ENCODE measurements at places on chromosomes 6 and 20.

DNA sequence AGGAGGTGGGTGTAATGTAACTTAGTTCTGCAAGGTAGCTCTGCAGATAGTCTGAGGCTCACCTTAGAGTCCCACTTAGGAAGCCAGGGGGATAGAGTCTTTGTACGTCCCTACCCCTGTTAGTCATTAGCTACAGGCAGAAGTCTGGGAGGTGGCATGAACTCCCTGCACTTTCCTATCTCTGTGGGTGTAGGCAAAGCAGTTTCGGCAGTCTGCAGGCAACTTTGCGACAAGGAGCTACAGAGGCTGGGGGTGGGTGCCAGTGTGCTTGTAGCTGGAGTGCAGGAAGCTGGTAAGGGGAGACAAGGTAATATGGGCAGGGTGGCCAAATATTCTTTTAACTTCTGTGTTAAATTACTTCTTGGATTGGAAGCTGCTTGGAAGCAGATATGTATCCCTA lies 45.7 kb downstream of the NKAIN2 start:
- DNase-seq, result no peak

DNA sequence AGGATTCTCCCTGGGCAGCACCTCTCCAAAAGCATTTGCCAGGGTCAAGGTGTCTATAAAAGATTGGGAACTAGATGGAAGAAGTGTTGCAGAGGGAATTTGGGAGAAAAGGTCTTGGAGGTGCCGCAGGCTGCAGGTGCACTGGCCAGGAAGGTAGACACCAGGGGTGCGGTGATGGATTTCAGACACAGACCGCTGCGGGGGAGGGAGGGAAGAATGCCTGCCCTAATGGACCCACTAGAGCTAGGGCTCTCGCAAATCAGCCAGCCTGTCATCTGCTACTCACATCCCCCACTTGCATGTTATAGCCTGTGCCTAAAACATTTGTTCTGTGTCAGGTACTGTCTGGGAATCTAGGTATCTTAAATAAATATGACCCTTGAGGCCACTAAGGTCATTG lies 193.6 kb upstream of the SLC24A3 start:
- no peak for DNase-seq

- no peak for DNase-seq
Observed at GRCh38 chr6:111894951-111895350, 21.7 kb upstream of the FYN start.

DNA sequence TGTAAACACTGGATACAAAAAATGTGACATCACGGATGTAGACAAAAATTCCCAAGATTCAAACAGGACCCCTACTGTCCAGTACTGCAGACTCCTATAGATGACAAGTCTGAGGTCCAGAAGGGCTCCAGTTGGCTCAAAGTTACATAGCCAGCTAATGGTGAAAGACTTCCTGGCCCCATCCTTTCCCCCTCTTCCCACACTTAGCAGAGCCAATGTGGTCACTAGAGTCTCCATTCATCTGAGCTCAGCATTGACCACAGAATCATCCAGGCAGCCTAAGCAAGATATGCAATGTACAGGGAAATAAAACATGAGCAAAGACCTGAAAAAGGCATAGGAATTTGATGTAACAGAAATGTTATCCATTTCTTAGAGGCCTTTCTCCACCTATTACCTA lies 180.5 kb downstream of the ADAT2 start:
- DNase-seq, result no peak

DNA sequence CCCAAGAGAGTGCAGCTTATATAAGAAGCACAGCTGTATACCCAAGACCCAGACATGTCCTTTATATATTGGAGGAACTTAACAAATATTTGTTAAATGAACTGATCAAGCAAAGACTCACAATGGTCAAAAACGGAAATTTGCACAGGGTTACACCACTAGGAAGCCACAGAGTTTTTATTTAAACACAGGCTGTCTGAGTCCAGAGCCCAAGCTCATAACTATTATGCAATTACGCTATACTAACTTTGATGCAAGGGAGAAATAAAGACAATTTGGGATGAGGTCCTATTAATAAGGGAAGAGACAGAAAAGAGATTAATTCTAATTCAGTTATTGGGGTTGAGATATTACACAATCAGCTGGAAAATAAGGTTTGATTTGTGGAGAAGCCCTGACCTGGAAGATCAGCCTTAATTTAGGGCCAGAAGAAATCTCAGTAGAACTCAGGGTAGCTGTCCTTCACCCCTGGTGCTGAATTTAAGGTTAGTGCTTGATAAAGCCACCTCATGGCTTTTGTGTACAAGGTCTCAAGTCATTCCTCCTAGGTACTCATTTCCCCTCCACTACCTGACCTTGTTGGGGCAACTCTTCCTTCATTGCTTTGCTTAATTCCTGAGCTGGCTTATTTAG lies 10.5 kb upstream of the ZNF334 start:
- no peak for DNase-seq

- no peak for DNase-seq
Observed at GRCh38 chr6:5781019-5781418, 225.7 kb downstream of the NRN1 start.

- peak; percentile 59 for DNase-seq
Observed at GRCh38 chr20:20489054-20489453, 121.2 kb downstream of the INSM1 start.

GRCh38 chr6:80411486-80411885 lies 305.0 kb downstream of the BCKDHB start:
- no peak for DNase-seq
